ENCODE measurements at places on chromosomes 11 and 22.

DNA sequence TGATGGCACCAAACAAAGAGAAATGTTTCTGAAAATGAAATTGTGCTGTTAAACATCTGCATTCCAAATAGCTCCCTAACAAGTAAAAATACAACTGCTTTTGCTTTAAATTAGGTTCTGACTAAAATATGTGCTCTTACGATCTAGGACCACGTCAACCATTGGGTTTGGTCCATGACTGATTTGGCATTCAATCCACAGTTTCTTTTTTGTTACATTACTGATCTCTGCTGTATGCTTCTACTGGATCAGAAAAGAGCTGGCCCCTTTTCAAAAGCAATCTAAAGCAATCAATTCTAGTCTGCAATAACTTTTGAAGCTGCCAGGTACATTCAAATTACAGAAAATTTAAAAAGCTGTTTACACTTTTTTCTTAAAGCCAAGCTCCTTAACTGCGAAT is 1047.1 kb upstream of the CCDC90B start:
- no peak for DNase-seq

DNA sequence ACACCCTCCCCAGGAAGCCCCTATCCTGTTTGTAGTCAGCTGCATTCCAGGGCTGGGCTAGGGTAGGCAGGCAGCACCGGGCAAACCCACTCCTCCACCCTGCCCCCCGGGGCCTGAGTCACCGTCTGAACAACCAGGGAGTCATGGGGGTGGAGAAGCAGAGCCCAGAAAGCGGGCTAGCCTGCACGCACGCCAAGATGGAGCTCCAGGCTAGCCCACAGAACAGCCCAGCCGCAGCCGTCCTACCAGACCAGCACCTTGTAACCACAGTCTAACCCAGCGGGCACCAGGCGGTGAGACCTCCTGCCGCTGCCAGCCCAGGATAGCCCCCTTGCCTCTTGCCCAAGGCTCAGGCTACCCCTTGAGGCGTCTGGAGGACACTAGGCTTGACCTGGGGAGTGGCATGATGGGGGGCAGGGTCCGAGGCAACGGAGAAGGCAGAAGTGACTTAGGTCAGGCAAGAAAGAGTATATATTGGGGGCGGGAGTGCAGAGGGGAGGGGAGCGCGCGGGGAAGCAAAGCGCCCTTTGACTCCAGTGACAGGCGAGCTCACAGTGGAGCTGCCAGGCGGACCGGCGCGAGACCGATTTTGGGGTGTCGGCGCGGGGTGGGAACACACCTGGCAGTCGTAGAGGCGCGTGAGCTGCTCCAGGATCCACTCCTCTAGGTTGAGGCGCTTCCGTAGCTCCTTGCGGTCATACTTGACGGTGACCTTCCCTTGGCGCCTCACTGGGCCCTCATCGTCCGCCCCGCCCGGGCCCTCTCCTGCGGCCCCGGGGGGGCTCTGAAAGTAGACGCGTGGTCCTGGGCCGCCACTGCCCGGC is 734 bp downstream of the PPP1R14B start:
- peak; percentile 86 for DNase-seq

- no peak for DNase-seq
These were observed 180.5 kb upstream of the ZBED5 start for GRCh38 chr11:11038352-11038751.

- no peak for DNase-seq
These were observed 30.9 kb upstream of the CREB3L1 start for GRCh38 chr11:46246521-46246920.

- DNase-seq, result peak; percentile 39
These were observed 8.2 kb upstream of the HSPA8 start for GRCh38 chr11:123069908-123070821.

GRCh38 chr11:65718531-65718930 is 2.1 kb downstream of the RNASEH2C start:
- DNase-seq, result no peak

DNA sequence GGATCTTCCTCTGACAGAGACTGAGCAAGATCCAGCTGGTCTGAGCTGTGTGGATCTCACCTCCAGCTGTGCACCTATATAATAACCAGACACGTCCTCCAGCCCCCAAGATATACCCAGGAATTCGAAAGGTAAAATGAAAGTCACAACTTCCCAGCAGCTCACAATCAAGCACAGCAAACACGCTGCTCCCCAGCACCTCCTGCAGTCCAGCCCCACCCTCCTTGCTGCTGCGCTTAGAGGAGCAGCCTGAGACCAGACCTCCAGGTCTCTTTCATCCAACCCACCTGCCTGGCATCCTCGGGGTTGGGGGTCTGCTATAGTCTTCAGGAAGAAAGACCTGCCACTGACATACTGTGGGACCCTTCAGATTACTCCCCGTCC is 3.0 kb upstream of the APOL4 start:
- DNase-seq, result no peak

DNA sequence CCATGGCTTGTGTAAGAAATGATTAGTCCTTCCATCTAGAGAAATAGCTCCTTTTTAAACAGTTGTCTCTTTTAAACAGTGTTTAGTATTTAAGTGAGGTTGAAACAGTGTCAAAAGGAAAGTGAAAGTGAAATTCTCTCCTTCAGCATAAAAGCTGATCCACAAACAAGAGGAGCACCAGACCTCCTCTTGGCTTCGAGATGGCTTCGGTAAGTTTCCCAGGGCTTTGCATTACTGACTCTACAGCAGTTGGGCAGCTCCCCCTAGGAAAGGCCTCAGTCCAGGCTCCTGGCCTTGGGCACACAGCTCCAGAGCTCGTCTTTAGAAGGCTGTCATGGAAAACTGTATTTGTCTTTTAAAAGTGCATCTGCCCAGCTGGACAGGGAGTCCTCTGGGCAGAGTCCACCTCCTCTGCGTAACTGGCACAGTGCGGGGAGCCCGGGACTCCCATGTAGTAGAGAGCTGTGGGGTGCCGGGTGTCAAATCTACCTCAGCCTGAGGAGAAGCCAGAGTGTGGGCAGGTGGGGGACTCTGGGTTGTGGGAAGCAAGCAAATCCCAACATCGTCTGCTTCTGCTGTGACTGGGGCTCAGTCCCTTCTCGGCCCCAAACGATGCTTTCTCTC is at the start of gene PLAAT4:
Gene PLAAT4 (plus strand): TSS at position 140 of the 624 bp plus-strand sequence. CDS start 61 bp downstream, at position 201.
- DNase-seq, result no peak

DNA sequence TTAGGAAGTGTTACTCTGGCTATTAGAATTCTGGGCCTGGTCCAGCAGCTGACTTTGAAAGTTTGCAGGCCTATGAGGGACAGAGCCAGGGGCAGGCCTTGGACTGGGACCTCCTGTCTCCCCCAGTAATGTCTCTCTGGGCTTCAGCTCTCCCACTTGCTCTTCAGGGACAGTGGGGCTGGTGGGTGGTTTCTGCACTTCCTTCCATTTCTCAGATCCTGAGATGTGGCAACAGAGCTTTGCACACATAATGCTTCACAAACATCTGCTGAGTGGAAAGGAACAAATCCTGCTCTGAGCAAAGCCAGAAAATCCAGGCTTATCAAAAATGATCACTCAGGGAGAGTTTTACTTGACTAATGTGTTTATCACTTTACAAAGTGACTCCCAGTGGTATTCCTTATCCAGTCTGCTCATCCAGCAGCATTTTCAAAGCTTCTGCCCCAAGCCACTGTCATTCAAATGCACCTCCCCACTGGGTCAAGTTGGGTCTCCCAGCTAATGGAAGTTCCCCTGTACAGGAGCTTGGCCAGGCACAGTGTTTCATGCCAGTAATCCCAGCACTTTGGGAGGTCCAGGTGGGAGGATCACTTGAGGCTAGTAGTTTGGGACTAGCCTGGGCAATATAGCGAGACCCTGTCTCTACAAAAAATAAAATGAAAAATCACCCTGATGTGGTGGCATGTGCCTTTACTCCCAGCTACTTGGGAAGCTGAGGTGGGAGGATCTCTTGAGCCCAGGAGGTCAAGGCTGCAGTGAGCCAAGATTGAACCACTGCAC is 13.5 kb upstream of the OSBP2 start:
- no peak for DNase-seq

- DNase-seq, result no peak
These were observed 14.2 kb downstream of the ATM start for GRCh38 chr11:108237058-108237481.

DNA sequence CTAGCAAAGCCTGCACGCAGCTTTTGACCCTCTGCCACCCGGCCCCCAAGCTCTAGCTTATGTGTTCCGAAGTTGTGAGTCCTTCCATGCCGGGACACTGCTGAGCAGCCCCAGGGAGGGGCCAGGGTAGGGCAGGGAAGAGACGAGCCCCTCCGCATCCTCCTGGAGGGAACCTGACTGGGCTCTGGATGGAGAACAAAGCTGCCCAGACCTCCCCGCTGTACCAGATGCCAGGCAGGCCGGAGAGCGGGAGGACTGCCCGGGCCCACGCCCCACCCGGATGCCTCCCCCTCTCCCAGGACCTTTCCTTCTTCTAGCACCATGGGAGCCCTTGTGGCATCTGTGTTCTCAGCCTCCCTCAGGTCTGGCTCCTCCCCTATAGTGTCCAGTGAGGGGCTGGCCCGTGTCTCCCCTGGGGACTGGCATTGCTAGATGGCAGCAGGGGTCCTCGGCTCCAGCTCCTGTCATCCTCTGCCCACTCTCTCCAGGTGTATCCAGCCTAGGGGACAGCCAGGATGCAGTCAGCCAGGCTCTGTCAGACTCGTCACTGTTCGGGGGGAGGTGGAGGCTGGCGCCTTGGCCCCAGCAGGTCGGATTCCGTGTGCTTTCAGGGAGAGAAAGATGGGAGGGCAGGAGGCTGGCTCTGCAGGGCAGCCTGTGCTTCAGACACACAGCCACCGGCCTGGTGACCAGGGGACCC is 46.1 kb downstream of the ALX4 start:
- no peak for DNase-seq

DNA sequence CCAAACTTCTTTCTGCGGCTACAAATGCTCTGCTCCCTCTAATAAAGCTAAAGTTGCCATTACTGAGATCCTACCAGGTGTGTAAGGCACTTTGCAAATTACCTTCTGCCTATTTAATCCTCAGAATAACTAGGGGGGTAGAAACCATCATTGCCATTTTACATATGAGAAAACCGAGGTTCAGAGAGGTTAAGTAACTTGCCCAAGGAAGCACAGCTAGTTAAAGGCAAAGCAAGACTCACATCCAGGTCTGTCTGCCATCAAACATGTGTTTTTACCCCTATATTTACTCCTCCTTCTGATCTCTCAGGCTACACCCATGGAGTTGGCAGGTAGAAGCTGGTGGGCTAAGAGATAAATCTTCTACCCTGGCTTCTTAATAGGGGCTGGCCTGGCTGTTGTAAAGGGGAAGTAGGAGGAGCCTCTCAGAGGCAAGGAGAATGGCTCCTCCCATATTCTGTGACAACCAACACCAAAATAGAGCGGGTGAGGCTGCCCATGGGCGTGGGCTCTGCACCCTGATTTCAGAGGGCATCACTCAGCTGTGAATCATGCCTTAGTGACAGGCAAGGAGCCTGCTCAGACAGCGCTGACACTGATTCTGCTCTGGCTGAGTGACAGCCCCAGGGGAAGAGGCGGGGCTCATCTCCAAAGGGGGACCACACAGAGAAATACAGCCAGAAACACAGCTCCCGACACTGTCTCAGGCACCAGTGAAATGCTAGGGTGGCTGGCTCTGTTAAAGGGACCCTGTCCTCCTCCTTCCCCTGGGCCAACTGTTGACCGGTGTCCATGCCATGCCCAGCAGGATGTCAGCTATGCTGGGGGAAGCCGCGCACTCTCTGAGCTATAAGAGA is 106.8 kb downstream of the ABTB2 start:
- DNase-seq, result peak; percentile 73

GRCh38 chr22:49366437-49366836 is 461.2 kb downstream of the BRD1 start:
- DNase-seq, result no peak

GRCh38 chr22:24049211-24049610 is 38.1 kb downstream of the CABIN1 start:
- no peak for DNase-seq

- no peak for DNase-seq
These were observed 73.6 kb downstream of the MICAL3 start for GRCh38 chr22:17950651-17951214.

- peak; percentile 38 for DNase-seq
These were observed 11.1 kb downstream of the SIPA1 start for GRCh38 chr11:65648997-65649493.

GRCh38 chr11:61353131-61354067 is 8.3 kb downstream of the CYB561A3 start:
- no peak for DNase-seq

- no peak for DNase-seq
These were observed 60.4 kb downstream of the LARGE2 start for GRCh38 chr11:45982656-45983470.

GRCh38 chr11:47328449-47329390 is 23.8 kb downstream of the MYBPC3 start:
- DNase-seq, result peak; percentile 51

DNA sequence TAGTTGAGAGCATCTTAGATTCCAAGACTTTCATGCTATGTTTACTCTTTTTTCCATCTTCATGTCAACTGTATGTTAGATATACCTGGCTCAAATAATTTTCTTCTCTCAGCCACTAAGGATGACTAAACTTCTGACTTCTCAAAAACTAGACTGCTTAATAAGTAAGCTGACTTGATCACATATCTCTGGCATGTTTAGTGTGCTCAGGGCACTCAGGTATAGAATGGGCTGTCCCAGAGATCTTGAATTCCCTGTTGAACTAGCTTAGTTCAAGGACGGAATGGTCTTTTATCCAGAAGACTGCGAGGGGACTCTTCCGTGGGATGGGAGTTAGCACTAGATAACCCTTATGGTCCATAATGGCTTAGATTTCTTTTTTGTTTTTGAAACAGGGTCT is 13.0 kb downstream of the NEU3 start:
- no peak for DNase-seq

DNA sequence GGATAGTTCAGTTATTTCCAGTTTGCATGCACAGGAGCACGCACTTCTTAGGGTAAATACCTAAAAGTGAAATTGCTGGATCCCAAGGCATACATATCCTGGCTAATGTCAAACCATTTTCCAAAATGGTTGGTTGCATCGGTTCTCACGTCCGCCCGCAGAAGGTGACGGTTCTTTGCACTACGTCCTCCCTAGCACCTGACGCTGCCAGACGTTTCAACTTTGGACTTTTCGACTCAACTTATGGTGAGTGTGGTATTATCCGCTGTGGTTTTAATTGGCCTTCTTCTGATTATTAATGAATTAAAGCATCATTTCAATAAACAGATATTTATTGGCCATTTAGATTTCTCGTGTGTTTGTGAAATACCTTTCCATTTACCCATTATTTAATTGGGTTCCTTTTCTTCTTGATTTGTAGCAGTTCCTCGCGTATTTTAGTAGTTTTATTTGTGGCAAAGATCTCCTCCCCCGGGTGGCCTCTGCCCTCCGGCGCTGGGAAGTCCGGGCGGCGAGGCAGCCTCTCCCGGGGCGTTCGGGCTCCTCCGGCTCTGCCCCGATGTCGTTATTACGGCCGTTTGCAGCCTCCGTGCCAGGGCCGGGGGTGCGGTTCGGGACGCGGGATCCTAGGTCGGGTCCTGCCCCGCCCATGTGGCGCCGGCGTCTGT is at the start of gene JHY:
Gene JHY (plus strand): TSS at position 571 of the 668 bp plus-strand sequence. CDS start 3,091 bp downstream, outside the sequence.
- DNase-seq, result no peak

DNA sequence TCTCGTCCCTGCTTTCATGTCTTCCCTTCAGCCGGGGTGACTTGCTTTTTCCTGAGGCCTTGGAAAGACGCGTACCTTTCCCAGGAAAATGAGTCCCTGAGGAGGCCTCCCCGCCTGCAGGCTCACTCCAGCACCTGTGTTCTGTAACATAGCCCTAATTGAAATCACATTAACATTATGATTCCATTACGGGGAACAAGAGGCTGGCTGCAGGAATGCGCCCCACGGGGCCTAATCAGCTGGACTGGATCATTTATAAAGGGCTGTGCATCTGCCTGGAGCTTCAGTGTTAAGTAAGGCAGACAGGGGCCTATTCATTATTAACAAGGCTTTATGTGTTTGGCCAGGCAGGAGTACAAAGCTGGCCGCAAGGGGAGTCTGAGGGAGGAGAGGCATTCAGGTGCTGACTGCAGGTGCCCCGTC is 41.9 kb upstream of the TSPAN18 start:
- no peak for DNase-seq

Measured in Karpas-422 (cell line).